ENCODE measurements at places on chromosomes 16 and 17. TPM values are rescaled to one million over a fixed set of nuclear protein-coding genes. Genes with fewer than 3 reads are reported as not detected.

DNA sequence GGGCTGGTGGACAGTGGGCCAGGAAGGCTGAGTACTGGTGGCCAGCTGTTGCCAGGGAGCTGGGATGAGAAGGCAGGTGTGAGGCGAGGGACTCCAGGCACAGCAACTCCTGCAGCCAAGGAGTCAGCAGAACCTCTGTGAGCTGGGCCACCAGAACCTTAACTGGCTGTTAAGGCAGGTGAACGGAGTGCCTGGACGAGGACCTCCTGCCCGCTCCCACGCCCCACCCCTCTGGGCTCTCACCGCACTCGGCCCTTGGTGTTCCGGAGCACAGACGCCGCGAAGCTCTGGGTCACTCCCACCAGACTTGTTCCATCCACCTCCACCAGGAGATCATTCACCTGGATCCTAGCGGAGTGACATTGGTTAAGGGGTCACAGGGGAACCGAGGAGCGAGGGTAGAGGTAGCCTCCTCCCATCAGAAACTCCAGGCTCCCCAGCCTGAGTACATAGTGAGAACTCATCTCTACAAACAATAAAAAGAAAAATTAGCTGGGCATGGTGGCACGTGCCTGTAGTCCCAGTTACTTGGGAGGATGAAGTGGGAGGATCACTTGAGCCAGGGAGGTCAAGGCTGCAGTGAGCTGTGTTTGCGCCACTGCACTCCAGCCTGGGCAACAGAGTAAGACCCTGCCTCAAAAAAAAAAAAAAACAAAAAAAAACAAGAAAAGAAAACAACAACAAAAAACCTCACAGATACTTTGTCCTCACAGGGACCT is 9.3 kb downstream of the PPP1R9B start:
- peaks cover 94% of the 10 kb centered on the region for H3K36me3 ChIP-seq
- no peak overlapping the region for H3K27ac ChIP-seq
- H3K4me3 ChIP-seq: no peak overlapping the region
- peaks cover 20% of the 10 kb centered on the region for H3K4me1 ChIP-seq
- no peak for DNase-seq

- peaks cover 31% of the 10 kb centered on the region for H3K36me3 ChIP-seq
- peak; percentile 52 for DNase-seq
- H3K4me1 ChIP-seq: peaks cover 54% of the 10 kb centered on the region
- H3K4me3 ChIP-seq: no peak overlapping the region
- no peaks in the 10 kb centered on the region for H3K27me3 ChIP-seq
- H3K27ac ChIP-seq: peak overlapping the region; percentile 81
These were observed 35.0 kb downstream of the ZCCHC14 start for GRCh38 chr16:87457709-87458423.

LRRC75A gene
- polyA plus RNA-seq: 37.2 TPM

DPEP3 gene
- 0.09 TPM for polyA plus RNA-seq

- no peaks in the 10 kb centered on the region for H3K27me3 ChIP-seq
- H3K36me3 ChIP-seq: no peaks in the 10 kb centered on the region
- H3K4me1 ChIP-seq: peaks cover 38% of the 10 kb centered on the region
- no peak for DNase-seq
- H3K4me3 ChIP-seq: peak overlapping the region; percentile 95
- H3K27ac ChIP-seq: peak overlapping the region; percentile 80
These were observed 540 bp upstream of the ACLY start for GRCh38 chr17:41919165-41919817.

DNA sequence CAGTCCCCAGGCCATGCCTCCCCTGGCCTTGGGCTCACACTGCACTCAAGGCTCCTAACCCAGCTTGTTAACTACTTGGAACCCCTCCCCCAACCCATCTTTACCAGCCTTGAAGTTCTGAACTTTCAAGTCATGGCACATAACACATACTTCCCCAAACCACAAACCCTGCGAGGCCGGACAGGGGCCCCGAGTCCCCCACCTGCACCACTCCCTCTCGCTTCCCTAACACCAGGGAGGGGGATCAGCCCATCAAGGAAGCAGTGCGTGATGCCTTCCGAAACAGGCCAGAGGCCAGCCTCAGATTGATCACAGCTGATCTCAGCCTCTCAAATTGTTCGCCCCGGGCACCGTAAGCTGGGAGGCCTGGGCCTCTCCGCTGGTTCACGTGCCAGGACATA is 3.0 kb upstream of the NLRC3 start:
- no peak overlapping the region for H3K4me3 ChIP-seq
- H3K27me3 ChIP-seq: no peaks in the 10 kb centered on the region
- no peak for DNase-seq
- no peak overlapping the region for H3K27ac ChIP-seq
- peaks cover 16% of the 10 kb centered on the region for H3K36me3 ChIP-seq

PDP2 gene
- polyA plus RNA-seq: 9.6 TPM

DNA sequence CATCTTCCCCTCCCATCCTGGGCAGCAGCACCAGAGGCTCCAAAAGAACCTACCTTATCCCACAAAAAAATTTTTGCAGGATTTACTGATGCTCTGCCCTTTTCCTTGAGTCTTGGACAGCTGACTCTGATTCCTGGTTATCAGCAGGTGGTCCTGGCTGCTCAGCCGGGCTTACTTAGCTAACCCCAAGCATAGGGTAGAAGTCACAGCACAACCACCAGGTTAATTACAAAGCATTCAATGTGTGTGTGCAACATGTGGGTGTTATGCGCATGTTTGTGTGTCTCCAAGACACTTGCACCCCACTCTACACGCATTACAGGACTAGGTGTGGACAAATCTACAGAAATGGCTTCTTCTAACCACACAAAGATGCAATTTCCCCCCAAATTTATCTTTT is 36.3 kb downstream of the PECAM1 start:
- H3K27me3 ChIP-seq: no peaks in the 10 kb centered on the region
- no peak overlapping the region for H3K4me3 ChIP-seq
- H3K27ac ChIP-seq: no peak overlapping the region
- no peak for DNase-seq

- H3K36me3 ChIP-seq: no peaks in the 10 kb centered on the region
- peaks cover 17% of the 10 kb centered on the region for H3K27me3 ChIP-seq
- H3K4me1 ChIP-seq: no peaks in the 10 kb centered on the region
- no peak overlapping the region for H3K27ac ChIP-seq
- no peak overlapping the region for H3K4me3 ChIP-seq
These were observed 152.0 kb downstream of the SDK2 start for GRCh38 chr17:73492125-73492820.

SPN gene
- 6.8 TPM for polyA plus RNA-seq

DNA sequence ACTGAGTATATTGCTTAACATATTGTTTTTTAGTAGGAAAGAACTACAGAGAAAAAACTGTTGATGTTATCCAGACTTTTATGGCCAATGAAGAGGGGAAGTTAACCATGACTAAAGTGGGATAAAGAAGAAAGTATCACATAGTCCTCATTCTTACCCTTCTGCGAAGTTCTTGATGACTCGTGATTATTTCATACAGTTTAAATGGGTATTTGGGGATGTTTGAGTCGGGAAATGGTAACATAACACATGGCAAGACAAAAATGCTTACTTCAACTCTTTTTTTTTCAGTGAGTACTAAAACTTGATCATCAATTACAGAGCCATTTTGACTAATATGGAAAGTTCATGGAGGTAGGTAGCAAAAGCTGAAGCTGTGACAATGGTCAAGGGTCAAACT is 4.9 kb downstream of the POLG2 start:
- H3K36me3 ChIP-seq: peaks cover 44% of the 10 kb centered on the region
- no peak overlapping the region for H3K4me3 ChIP-seq

DNA sequence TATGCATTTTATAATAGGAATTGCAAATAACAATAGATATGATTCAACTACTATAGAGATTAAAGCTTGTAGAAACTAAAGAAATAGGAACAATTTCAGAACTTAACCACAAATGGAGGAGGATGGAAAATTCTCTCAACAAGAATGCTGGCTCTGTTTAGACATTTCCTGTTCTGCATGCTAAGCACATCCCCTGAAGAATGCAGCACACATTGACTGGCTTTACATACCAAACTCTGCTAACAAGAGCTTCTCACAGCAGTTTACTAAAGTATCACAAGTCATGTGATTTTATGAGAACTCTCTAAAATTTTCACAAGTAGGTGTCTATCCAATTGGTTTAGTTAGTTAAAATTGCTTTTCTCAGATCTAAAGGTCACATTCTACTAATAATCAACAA is 85.2 kb downstream of the SPAG9 start:
- peak; percentile 21 for DNase-seq
- H3K27me3 ChIP-seq: no peaks in the 10 kb centered on the region
- H3K4me3 ChIP-seq: no peak overlapping the region
- H3K4me1 ChIP-seq: no peaks in the 10 kb centered on the region
- H3K36me3 ChIP-seq: peaks cover 24% of the 10 kb centered on the region
- peak overlapping the region; percentile 38 for H3K27ac ChIP-seq

DNA sequence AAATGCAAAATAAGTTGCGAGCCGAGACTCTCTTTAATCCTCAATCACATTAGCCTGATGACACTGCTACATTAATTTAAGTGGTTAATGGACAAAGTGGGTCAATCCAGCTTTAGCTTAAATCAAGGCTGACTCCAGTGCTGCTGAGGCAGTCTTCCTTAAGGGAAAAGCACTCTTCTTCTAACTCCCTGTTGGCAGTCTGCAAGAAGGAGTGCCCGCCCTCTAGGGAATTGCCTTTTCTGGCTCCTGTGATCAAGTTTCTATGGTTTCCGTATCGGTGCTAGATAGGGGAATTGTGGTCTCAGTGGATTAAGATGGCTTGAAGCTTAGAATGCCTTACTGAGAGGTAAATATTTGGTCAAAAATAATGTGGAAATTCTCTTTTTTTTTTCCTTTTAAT is 41.0 kb downstream of the HS3ST3B1 start:
- no peak overlapping the region for H3K27ac ChIP-seq
- DNase-seq: no peak
- H3K27me3 ChIP-seq: peaks cover 2% of the 10 kb centered on the region
- H3K4me1 ChIP-seq: no peaks in the 10 kb centered on the region

DNA sequence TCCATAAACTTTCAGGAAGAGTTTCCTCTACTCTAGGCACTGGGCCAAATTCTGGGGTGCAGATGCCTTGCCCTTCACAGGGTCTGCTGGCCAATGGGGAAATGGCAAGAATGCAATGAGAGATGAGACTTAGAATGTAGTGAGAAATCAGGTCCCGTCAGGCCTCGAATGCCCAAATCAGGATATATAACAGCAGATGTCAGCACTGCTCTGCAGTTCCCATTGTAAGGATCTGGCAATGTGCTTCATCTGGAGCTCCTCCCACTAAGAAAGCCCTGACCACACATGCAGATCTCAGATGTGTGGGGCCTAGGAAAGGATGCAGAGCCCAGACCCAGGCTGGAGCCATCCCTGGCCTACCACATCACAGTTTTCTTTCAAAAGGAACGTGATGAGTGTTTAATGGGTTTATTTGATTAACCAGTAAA is 13.9 kb upstream of the LPCAT2 start:
- no peak for DNase-seq
- H3K4me1 ChIP-seq: peaks cover 4% of the 10 kb centered on the region
- H3K4me3 ChIP-seq: no peak overlapping the region
- H3K36me3 ChIP-seq: peaks cover 39% of the 10 kb centered on the region
- no peaks in the 10 kb centered on the region for H3K27me3 ChIP-seq

DNA sequence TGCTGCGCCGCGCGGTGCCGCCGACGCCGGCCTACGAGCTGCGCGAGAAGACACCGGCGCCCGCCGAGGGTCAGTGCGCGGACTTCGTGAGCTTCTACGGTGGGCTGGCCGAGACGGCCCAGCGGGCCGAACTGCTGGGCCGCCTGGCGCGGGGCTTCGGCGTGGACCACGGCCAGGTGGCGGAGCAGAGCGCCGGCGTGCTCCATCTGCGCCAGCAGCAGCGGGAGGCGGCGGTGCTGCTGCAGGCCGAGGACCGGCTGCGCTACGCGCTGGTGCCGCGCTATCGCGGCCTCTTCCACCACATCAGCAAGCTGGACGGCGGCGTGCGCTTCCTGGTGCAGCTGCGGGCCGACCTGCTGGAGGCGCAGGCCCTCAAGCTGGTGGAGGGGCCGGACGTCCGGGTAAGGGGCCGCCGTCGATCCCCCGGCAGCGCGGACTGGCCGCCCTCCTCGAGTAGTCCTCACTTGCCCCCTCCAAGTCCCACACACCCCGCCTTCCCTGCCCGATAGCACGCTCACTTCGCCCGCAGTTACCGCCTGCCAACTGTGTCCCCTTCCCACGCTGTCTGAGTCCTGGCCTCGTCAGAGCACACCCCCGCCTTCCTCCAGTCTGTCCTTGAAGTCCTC is 470 bp downstream of the MLYCD start:
- peak; percentile 48 for DNase-seq
- H3K4me1 ChIP-seq: peaks cover 11% of the 10 kb centered on the region
- peak overlapping the region; percentile 51 for H3K4me3 ChIP-seq
- H3K27me3 ChIP-seq: no peaks in the 10 kb centered on the region
- H3K27ac ChIP-seq: peak overlapping the region; percentile 60
- no peaks in the 10 kb centered on the region for H3K36me3 ChIP-seq

PLXDC1 gene
- 4.1 TPM for polyA plus RNA-seq

MYLK3 gene
- polyA plus RNA-seq: 0.16 TPM

- peaks cover 12% of the 10 kb centered on the region for H3K4me1 ChIP-seq
- peaks cover 7% of the 10 kb centered on the region for H3K36me3 ChIP-seq
- DNase-seq: no peak
- H3K4me3 ChIP-seq: peak overlapping the region; percentile 2
- H3K27ac ChIP-seq: peak overlapping the region; percentile 96
These were observed 486 bp upstream of the WSB1 start for GRCh38 chr17:27293359-27293897.

GRCh38 chr16:57155702-57156350 is 30.0 kb downstream of the PSME3IP1 start:
- no peaks in the 10 kb centered on the region for H3K4me1 ChIP-seq
- H3K36me3 ChIP-seq: peaks cover 56% of the 10 kb centered on the region
- H3K27me3 ChIP-seq: no peaks in the 10 kb centered on the region
- H3K27ac ChIP-seq: no peak overlapping the region
- no peak overlapping the region for H3K4me3 ChIP-seq

GRCh38 chr17:31736855-31737625 is 122.0 kb downstream of the COPRS start:
- H3K27me3 ChIP-seq: peaks cover 3% of the 10 kb centered on the region
- H3K27ac ChIP-seq: no peak overlapping the region
- DNase-seq: no peak
- H3K4me3 ChIP-seq: no peak overlapping the region

- no peaks in the 10 kb centered on the region for H3K27me3 ChIP-seq
- H3K27ac ChIP-seq: no peak overlapping the region
- DNase-seq: no peak
- no peaks in the 10 kb centered on the region for H3K36me3 ChIP-seq
- H3K4me3 ChIP-seq: no peak overlapping the region
- peaks cover 18% of the 10 kb centered on the region for H3K4me1 ChIP-seq
These were observed 14.0 kb upstream of the ATP2C2 start for GRCh38 chr16:84354306-84354705.

GRCh38 chr16:68013440-68013839 is 2.3 kb downstream of the DPEP2NB start:
- no peak overlapping the region for H3K27ac ChIP-seq
- no peaks in the 10 kb centered on the region for H3K4me1 ChIP-seq
- H3K36me3 ChIP-seq: no peaks in the 10 kb centered on the region
- H3K4me3 ChIP-seq: no peak overlapping the region
- no peak for DNase-seq
- H3K27me3 ChIP-seq: no peaks in the 10 kb centered on the region

PTX4 gene
- 0.19 TPM for polyA plus RNA-seq

GRCh38 chr16:10868596-10869469 is 8.2 kb upstream of the CIITA start:
- no peak for DNase-seq
- no peak overlapping the region for H3K4me3 ChIP-seq
- H3K27ac ChIP-seq: no peak overlapping the region
- peaks cover 2% of the 10 kb centered on the region for H3K27me3 ChIP-seq

Data from large intestine (tissue), 12 donors.